ENCODE measurements at places on chromosomes 16 and 17. TPM values are rescaled to one million over a fixed set of nuclear protein-coding genes. Genes with fewer than 3 reads are reported as not detected.
A peak's percentile ranks its signal among the peaks of the same experiment; 100 is the strongest.

The SMPD3 gene
- 1.1 TPM for total RNA-seq

The UTS2R gene
- total RNA-seq: not detected

The HSDL1 gene
- 9.4 TPM for total RNA-seq

DNA sequence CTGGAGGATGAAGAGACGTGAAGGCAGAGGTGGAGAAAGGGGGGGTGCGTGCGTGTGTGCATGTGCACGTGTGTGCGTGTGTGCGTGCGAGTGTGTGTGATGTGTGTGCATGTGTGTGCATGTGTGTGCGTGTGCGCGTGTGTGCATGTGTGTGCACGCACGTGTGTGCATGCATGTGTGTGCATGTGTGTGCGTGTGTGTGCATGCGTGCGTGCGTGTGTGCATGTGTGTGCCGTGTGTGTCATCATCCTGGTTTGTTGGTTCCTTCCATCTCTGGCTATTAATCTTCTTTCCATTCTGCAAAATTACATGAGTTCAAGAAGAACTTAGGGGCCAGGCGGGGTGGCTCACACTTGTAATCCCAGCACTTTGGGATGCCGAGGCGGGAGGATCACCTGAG lies 17.0 kb upstream of the RPL38 start:
- no peaks in the 10 kb centered on the region for H3K27me3 ChIP-seq
- H3K36me3 ChIP-seq: no peaks in the 10 kb centered on the region
- H3K4me3 ChIP-seq: no peak overlapping the region
- no peak for DNase-seq

The GRAPL gene
- total RNA-seq: 23.7 TPM

The AGRP gene
- not detected for total RNA-seq

DNA sequence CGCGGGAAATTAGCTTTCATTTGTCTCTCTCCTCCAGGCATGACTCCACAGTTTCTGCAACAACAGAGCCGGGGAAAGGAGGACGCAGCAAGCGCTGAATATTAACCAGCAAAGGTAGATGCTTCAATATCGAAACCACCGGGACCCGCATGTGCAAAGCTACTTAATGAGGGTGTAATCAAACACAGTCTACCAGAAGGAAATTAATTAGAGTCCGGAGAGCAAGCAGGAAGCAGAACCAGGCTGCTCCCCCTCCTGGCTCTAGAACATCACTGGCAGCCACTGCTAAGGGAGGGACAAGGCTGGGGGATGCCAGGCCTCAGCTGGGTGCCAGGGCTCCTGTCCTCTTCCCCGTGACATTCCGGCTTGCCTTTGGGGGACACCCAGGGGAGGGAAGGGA lies 21.7 kb downstream of the LRRC75A start:
- no peak for DNase-seq
- no peak overlapping the region for H3K27ac ChIP-seq
- no peaks in the 10 kb centered on the region for H3K27me3 ChIP-seq
- no peaks in the 10 kb centered on the region for H3K4me1 ChIP-seq

The GOSR2 gene
- total RNA-seq: 46.6 TPM

- H3K4me1 ChIP-seq: no peaks in the 10 kb centered on the region
- no peak overlapping the region for H3K4me3 ChIP-seq
- no peak for DNase-seq
- no peaks in the 10 kb centered on the region for H3K27me3 ChIP-seq
- peaks cover 33% of the 10 kb centered on the region for H3K36me3 ChIP-seq
Measured at GRCh38 chr16:11121083-11121608, 134.9 kb downstream of the SOCS1 start.

The LCMT1 gene
- 28.2 TPM for total RNA-seq

- no peaks in the 10 kb centered on the region for H3K27me3 ChIP-seq
- peaks cover 51% of the 10 kb centered on the region for H3K4me1 ChIP-seq
- no peak overlapping the region for H3K27ac ChIP-seq
- no peak overlapping the region for H3K4me3 ChIP-seq
- peaks cover 85% of the 10 kb centered on the region for H3K36me3 ChIP-seq
Measured at GRCh38 chr17:64005734-64006167, 7.6 kb downstream of the PRR29 start.

GRCh38 chr16:19410435-19411171 lies 7.1 kb upstream of the TMC5 start:
- no peak for DNase-seq
- peaks cover 10% of the 10 kb centered on the region for H3K4me1 ChIP-seq
- H3K27me3 ChIP-seq: peaks cover 15% of the 10 kb centered on the region
- no peak overlapping the region for H3K27ac ChIP-seq

The AXIN2 gene
- 47.9 TPM for total RNA-seq

The FSCN2 gene
- 1.0 TPM for total RNA-seq

The USP31 gene
- total RNA-seq: 1.7 TPM

The TLCD2 gene
- 0.34 TPM for total RNA-seq

GRCh38 chr16:31256466-31256865 lies 3.3 kb upstream of the ITGAM start:
- H3K36me3 ChIP-seq: no peaks in the 10 kb centered on the region
- H3K4me1 ChIP-seq: peaks cover 21% of the 10 kb centered on the region

DNA sequence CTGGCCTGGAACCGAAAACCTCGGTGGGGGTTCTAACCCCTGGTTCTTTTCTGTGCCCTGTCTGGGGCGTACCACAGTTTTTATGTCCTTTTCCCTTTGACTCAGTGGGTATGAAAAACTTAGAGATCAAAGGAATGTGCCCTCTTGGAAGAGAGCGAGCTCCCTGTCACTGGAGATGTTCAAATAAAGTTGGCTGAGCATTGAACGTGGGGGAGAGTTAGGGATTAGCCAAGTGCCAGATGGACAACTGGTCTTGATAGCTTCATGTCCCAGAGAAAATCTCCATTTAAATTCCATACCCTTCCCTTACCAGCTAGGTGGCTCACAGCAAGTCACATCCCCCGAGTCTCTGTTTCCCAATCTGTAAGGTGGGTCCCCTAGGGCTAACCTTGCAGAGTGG lies 9.5 kb downstream of the ADGRG1 start:
- H3K4me3 ChIP-seq: no peak overlapping the region
- no peaks in the 10 kb centered on the region for H3K36me3 ChIP-seq
- H3K27ac ChIP-seq: no peak overlapping the region
- H3K4me1 ChIP-seq: no peaks in the 10 kb centered on the region
- H3K27me3 ChIP-seq: peaks cover 6% of the 10 kb centered on the region

DNA sequence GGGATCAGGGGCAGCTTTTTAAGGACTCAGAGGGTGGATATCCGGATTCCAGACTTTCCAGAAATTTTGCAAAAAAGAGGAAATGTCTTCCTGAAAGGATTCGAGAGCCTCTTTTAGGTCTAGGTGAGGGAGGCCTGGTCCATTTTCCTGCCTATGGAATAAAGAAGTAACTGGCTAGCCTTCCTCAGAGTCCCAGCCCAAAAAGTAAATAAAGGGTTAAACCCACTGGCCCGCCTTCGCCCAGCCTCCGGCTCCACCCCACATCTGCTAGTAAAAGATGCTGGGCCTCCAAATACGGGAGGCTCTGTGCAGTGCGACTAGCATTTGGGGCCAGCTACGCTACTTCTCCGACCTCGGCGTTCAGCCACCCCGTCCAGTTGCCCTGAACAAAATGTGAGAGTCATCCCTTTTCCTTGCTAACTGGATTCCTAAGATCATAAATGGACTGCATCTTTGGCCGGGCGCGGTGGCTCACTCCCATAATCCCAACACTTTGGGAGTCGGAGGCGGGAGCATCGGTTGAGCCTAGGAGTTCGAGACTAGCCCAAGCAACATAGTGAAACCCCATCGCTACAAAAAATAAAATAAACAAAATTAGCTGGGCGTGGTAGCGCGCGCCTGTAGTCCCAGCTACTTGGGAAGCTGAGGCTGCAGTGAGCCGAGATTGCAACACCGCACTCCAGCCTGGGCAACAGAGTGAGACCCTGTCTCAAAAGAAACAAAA lies 824 bp upstream of the MPP2 start:
- peak; percentile 77 for DNase-seq

The SPN gene
- 48.3 TPM for total RNA-seq

- no peak overlapping the region for H3K27ac ChIP-seq
- H3K4me1 ChIP-seq: peaks cover 58% of the 10 kb centered on the region
- no peak overlapping the region for H3K4me3 ChIP-seq
Measured at GRCh38 chr17:74455821-74456220, 10.6 kb upstream of the CD300A start.

All from CD4-positive, alpha-beta T cell (primary cell).